SJCRH30 (cell line): ENCODE measurements at places on chromosomes 6 and 20. TPM values are rescaled to one million over a fixed set of nuclear protein-coding genes. Genes with fewer than 3 reads are reported as not detected.
A peak's percentile ranks its signal among the peaks of the same experiment; 100 is the strongest.

GRCh38 chr6:95515975-95516374, 61.4 kb upstream of the MANEA start:
- H3K4me1 ChIP-seq: no peaks in the 10 kb centered on the region
- no peak overlapping the region for H3K27ac ChIP-seq
- H3K27me3 ChIP-seq: no peaks in the 10 kb centered on the region
- H3K4me3 ChIP-seq: no peak overlapping the region
- H3K36me3 ChIP-seq: no peaks in the 10 kb centered on the region

DNA sequence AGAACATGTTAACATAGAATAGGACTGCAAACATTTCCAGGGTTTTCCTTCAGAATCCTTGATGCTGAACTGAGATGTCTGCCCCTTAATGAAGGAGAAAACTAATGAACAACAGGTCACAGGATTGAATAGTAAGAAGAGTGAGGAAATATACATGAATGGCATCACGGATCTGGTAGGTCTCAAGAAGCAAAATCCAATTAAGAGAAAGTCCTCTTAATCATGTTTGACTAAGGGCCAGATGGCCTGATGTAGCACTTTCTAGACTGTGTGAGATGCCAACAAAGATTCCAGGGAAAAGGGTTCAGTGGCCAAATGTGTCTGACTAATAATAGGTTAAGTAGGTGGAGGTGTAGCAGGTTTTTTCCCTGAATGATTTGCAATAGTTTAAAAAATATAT, 13.7 kb upstream of the SHPRH start:
- no peak overlapping the region for H3K27ac ChIP-seq
- H3K4me1 ChIP-seq: no peaks in the 10 kb centered on the region
- no peaks in the 10 kb centered on the region for H3K36me3 ChIP-seq
- no peak for DNase-seq

DNA sequence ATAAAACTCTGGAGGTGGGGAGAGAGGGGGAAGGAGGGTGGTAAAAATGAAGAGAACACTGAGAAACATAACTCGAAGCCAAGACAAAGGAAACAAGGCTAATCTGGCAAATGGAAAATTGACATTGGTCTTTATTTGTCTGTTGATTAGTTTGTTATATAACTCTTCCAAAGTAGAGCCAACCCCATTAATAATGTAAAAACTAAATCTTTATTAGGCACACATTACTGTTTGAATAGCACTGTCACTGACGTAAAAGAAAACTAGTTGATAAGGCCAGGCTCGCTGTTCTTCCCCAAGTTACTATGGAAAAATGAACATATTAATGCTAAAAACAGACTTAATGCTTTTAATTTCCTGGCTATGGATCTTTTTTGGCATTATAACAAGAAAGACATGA, 110.0 kb downstream of the MAP3K5 start:
- H3K27ac ChIP-seq: no peak overlapping the region
- H3K27me3 ChIP-seq: no peaks in the 10 kb centered on the region
- no peak for DNase-seq

DNA sequence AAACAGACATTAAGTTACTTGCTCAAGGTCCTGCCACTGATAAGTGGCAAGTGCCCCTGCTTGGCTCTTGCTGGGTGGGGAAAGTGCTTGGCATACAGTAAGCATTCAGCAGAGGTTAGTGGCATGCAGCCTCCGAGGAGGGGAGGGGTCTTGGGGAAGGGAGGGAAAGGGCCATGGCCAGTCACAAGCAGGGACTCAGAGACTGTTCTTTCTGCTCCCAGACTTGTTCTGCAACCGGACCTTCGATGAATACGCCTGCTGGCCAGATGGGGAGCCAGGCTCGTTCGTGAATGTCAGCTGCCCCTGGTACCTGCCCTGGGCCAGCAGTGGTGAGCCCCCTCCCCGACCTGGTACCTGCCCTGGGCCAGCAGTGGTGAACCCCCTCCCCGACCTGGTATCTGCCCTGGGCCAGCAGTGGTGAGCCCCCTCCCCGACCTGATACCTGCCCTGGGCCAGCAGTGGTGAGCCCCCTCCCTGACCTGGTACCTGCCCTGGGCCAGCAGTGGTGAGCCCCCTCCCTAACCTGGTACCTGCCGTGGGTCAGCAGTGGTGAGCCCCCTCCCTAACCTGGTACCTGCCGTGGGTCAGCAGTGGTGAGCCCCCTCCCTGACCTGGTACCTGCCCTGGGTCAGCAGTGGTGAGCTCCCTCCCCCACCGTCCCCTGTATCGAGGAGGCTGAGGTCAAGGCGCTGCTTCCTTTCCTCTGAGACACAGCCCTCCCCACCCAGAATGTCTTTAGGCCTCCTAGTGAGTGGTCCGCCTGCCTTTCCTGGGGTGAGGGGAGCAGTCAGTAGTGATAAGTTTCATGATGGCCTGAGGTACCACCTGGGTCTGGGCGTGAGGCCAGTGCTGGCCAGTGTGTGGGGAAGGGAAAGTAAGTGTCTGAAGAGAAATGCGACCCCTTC, 8.9 kb downstream of the GLP1R start:
- peaks cover 10% of the 10 kb centered on the region for H3K27me3 ChIP-seq
- no peaks in the 10 kb centered on the region for H3K36me3 ChIP-seq

- H3K36me3 ChIP-seq: no peaks in the 10 kb centered on the region
- H3K27me3 ChIP-seq: no peaks in the 10 kb centered on the region
- no peak overlapping the region for H3K4me3 ChIP-seq
- DNase-seq: no peak
- H3K27ac ChIP-seq: no peak overlapping the region
- no peaks in the 10 kb centered on the region for H3K4me1 ChIP-seq
These were observed 9.5 kb downstream of the FOXC1 start for GRCh38 chr6:1619098-1619672.

DNA sequence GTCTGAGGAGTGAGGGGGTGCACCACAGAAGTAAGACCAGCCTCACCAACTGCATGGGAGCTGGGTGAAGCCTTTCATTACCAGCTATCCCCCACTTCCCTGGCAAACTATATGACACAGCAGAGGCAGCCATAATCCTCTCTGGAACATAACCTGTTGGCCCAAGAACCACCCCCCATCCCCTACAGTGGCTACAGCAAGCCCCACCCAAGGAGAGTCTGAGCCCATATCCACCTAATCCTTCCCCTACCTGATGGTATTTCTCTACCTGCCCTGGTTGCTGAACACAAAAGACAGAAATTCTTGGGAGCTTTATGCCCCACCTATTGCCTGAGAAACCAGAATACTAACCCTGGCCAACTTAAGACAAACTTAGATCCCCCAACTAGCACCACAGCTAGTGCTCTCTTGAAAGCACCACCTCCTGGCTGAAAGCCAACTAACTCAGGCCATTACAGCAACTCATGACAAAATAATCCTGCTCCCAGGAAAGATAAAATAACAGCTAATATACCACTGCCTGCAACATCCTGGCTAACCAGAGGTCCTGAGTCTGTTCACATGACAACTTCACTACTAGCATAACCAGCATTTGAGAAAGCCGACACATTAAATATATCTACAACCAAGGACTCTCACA, 11.2 kb downstream of the RNGTT start:
- no peak for DNase-seq
- no peaks in the 10 kb centered on the region for H3K27me3 ChIP-seq
- H3K4me3 ChIP-seq: no peak overlapping the region
- H3K27ac ChIP-seq: no peak overlapping the region
- H3K36me3 ChIP-seq: peaks cover 11% of the 10 kb centered on the region
- H3K4me1 ChIP-seq: no peaks in the 10 kb centered on the region

DNA sequence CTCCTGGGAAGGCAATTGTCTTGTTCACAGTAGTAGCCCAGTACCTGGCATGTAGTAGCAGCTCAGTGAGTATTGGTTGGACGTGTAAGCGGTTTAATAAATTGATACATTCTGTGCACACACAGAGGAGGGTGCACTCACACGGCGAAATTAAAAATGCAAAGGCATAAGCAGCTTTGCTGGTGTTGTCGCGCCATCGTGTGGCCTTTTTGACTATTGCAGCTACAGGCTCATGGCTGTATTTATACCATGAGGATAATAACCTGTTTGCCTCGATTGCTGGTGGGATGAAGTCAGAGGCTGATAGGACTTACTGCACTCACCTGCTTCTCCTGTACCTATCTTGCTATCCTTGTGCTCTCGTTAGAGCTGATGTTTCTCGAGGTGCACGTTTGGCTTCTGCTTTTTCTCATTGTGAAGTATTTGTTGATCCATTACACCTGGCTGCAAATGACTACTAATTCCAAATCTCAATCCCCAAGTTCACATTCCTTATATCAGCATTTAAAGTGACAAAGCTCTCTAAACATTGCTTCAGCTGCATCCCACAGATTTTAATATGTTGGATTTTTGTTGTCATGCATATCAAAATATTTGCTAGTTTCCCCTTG, 61.5 kb downstream of the TBXT start:
- no peaks in the 10 kb centered on the region for H3K27me3 ChIP-seq
- H3K4me1 ChIP-seq: no peaks in the 10 kb centered on the region
- no peaks in the 10 kb centered on the region for H3K36me3 ChIP-seq
- H3K4me3 ChIP-seq: no peak overlapping the region
- no peak overlapping the region for H3K27ac ChIP-seq

GRCh38 chr6:20279608-20280287, 67.5 kb upstream of the MBOAT1 start:
- no peak for DNase-seq
- H3K4me3 ChIP-seq: no peak overlapping the region
- no peaks in the 10 kb centered on the region for H3K36me3 ChIP-seq
- H3K27ac ChIP-seq: no peak overlapping the region

- no peak overlapping the region for H3K4me3 ChIP-seq
- DNase-seq: no peak
- no peaks in the 10 kb centered on the region for H3K4me1 ChIP-seq
- no peaks in the 10 kb centered on the region for H3K36me3 ChIP-seq
These were observed 390.9 kb downstream of the MMUT start for GRCh38 chr6:49072146-49072545.

DNA sequence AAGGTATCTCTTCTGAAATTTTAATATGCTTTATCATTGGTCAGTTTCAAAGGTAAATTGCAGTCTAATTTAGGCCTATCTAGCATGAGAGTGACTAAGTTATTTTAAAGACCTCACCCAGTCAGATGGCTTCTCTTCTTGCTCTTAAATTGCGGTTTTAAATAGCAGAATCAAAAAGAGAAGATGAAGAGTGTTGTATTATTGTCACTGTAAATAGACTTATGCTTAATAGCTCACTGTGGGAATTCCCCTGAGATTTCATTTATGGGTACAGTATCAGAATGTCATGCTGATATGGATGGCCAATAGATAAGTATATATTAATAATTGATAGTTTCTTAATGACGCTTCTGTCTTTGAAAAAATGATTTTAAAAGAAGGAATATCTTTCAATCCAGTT, 35.7 kb downstream of the AIG1 start:
- H3K36me3 ChIP-seq: no peaks in the 10 kb centered on the region
- 0 out of 2 replicates have a peak, but pooled peaks cover 3% of the 10 kb centered on the region for H3K4me1 ChIP-seq
- DNase-seq: no peak
- H3K27me3 ChIP-seq: no peaks in the 10 kb centered on the region

DNA sequence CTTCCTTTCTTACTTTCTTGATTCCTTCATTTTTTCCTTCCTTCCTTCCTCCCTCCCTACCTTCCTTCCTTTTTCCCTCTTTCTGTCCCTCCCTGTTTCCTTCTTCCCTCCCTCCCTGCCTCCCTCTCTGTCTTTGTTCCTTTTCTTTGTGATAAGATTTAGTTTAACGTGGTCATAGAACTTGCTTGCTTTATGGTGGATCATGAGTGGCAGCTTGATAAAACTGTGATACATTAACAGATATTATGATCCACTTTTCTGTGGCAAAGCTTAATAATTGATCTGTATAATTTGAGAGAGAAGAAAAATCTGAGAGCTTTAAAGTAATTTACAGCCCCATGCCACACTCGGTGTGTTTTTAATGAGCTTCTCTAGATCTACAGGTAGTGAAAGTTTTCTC, 280.5 kb downstream of the RNF144B start:
- H3K27me3 ChIP-seq: no peaks in the 10 kb centered on the region
- no peaks in the 10 kb centered on the region for H3K36me3 ChIP-seq
- no peak for DNase-seq
- H3K27ac ChIP-seq: no peak overlapping the region
- no peaks in the 10 kb centered on the region for H3K4me1 ChIP-seq

DNA sequence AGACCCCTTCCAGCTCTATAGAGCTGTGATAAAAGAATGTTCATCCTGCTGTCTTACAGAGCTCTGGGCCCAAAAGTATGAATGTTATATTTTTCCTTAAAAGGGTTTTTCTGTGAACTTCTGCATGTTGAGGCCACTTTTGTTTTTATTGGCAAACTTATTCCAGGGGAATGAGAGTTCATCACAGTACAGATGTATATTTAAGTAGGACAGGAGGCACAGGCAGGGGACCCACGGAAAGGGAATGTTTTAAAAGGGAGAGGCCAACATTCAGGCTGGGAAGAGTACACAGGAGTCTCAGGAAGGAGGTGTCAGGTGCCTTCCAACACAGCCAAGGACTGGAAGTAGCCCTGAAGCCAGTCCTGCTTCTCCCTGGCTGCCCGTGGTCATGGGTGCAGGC, 148.4 kb downstream of the EYA2 start:
- DNase-seq: no peak
- peaks cover 44% of the 10 kb centered on the region for H3K36me3 ChIP-seq
- H3K4me1 ChIP-seq: no peaks in the 10 kb centered on the region
- H3K4me3 ChIP-seq: no peak overlapping the region
- no peaks in the 10 kb centered on the region for H3K27me3 ChIP-seq

DNA sequence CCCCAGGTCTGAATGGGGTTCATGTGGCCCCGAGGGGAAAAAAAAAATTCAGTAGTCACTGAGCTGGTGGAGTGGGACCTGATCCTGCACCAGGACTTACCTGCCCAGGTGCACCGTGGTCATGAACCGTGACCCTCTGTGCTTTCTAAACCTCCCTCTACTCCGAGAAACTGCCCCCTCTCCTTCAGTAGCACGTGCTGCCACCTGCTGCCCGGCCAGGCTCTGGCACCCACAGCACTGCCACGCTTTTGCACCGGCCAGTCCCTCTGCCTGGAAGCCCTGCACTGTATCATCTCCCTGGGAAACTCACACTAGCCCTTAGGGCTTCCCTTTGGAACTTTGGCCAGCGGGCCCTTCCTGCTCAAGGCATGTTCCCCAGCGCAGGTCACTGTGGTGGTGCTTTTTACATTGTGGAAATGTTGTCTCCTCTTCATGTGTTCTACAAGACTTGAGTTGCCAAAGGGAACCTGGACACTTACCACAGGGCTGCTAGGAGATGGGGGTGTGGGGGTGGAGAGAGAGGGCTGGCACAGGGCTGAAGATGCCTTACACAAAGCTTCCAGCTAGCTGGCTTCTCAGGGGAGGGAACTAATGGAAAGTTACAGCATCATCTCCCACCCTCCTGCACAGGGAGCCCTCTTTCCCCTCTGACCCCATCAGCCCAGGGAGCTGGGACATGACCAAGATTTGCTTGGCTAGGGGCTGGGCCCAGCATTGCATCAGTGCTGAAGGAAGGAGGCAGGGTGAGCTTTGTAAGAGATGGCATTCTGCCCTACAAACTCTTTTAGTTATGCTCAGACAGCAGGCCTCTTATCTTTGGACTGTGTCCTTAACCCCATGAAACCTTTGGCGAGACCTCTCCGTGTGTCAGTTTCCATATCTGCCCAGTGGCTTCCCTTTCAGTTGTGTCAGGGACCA, 2.5 kb upstream of the PTPRT start:
- H3K4me1 ChIP-seq: peaks cover 3% of the 10 kb centered on the region; the same call in 1 of the 2 replicates
- H3K36me3 ChIP-seq: no peaks in the 10 kb centered on the region
- peak; percentile 67 for DNase-seq
- H3K27me3 ChIP-seq: peaks cover 23% of the 10 kb centered on the region

The KIAA1755 gene
- 1.4 TPM in 2 replicates for total RNA-seq

The BMP5 gene
- total RNA-seq: 61.2 and 72.3 TPM in 2 replicates

The ZNF334 gene
- total RNA-seq: 0.32 and 0.35 TPM in 2 replicates
